ENCODE measurements at places on chromosomes 4 and X.

DNA sequence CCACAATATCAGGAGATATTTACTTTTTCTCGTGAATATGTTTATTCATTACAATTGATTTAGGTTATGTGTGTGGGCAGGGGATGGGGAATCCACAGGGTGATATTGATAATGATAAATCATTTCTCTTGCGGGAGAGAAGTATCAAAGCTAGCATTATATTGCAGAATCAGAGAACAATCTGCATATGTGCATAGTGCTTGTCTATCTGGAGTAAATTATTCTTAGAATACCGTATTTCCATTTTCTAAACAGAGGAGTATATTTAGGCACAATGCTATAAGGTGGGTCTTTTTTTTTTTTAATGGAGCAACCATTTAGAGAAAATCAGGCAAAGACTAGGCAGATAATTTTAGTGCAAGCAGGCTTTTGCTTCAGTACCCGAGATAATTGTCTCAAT lies 166.0 kb upstream of the ARX start:
- DNase-seq, result no peak

GRCh38 chrX:155127940-155128339 lies 56.6 kb downstream of the BRCC3 start:
- no peak for DNase-seq

GRCh38 chr4:142954415-142954814 lies 108.3 kb upstream of the INPP4B start:
- DNase-seq, result no peak

GRCh38 chrX:105349476-105349875 lies 129.0 kb upstream of the TEX13A start:
- no peak for DNase-seq

- DNase-seq, result no peak
Measured at GRCh38 chr4:11503166-11503565, 74.5 kb upstream of the HS3ST1 start.

DNA sequence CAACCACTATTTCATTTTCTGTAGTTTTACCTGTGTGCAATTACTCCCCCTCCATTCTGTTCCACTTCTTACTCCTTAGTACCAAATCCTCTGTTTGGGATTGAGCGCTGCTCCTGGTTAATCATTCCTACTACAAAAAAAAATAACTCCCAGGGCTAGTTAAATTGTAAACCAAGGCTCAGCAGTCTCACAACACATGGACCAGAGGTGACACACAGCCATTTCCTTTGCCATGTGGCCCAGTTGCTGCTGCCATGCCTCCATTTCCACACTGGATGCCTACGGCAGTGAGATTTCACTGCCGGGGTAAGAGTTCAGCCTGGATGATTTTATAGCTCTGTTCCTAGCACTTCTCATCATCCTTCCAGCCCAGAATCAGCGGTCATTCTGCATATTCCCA lies 107.2 kb downstream of the AKAP4 start:
- DNase-seq, result no peak

- no peak for DNase-seq
Measured at GRCh38 chr4:579543-580175, 3.6 kb upstream of the TMEM271 start.

DNA sequence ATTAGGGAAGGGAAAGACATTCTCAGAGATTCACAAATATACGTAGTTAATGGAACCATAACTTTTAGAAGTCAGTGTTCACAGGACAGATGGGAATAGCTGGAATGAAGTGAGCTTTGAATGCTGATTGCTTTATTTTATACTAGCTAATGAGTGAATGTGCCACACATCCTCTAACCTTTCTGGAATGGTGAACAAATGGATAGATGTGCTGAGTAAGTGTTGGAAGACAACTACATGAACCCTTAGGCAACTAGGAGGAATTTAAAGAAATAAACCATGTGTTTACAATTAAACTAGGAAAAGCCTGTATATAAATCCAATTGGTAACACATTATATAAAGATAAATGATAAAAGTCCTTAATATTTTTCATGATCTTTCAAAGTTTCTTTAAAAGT lies 91.6 kb upstream of the LIMCH1 start:
- no peak for DNase-seq
